ENCODE measurements at places on chromosomes 16 and 17. TPM values are rescaled to one million over a fixed set of nuclear protein-coding genes. Genes with fewer than 3 reads are reported as not detected.

TMC5 gene
- polyA plus RNA-seq, result not detected

TMEM238L gene
- not detected for polyA plus RNA-seq

ATP2A1 gene
- not detected for polyA plus RNA-seq

OR3A3 gene
- polyA plus RNA-seq, result not detected

HSD3B7 gene
- not detected for polyA plus RNA-seq

KRT16 gene
- not detected for polyA plus RNA-seq

C17orf100 gene
- polyA plus RNA-seq, result 8.0 TPM

GSDMA gene
- polyA plus RNA-seq, result 0.19 TPM

SOX8 gene
- polyA plus RNA-seq, result 0.48 TPM

LITAFD gene
- polyA plus RNA-seq, result not detected

KRTAP2-3 gene
- not detected for polyA plus RNA-seq

AIPL1 gene
- polyA plus RNA-seq, result not detected

PARD6A gene
- polyA plus RNA-seq, result 18.5 TPM

MPV17L gene
- polyA plus RNA-seq, result 0.04 TPM

CES3 gene
- 0.35 TPM for polyA plus RNA-seq

MFAP4 gene
- polyA plus RNA-seq, result not detected

CMIP gene
- polyA plus RNA-seq, result 1.4 TPM

CCT6B gene
- 2.8 TPM for polyA plus RNA-seq
